GF-D8 (cell line): ENCODE measurements at places on chromosomes 2 and 18.

DNA sequence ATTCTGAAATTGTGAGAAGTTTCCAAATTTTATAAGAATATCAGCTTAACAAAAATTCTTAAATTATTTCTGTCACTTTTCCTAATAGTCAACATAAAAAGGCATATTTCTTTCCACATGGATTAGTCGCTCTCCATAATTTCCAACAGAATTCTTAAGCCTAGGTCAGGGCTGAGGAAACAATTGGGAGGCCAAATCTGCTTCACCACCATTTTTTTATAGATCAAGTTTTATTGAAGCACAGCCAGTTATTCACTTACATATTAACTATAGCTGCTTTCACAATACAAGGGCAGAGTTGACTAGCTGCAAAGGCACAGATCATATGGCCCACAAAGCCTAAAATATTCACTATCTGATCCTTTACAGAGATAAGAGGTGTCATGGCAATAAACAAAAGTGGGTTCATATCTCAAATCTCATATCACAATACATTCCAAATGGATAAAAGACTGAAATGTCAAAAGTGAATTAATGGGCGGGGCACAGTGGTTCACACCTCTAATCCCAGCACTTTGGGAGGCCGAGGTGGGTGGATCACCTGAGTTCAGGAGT, 18.7 kb downstream of the MEMO1 start:
- DNase-seq, result no peak

DNA sequence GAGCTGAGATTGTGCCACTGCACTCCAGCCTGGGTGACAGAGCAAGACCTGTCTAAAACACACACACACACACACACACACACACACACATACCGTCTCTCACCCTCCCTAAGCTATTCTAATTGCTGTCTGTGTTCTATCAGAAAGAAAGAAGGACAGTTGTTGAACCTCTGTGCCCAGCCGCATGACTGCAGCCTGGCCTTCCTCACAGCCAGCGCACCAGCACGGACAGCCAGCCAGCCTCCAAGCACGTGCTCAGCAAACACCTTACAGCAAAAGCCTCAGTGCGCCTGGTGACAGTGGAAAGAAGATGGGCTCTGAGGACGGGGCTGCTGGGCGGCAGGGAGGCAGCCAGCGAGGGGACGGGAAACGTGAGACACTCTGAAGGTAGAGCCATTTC, 58.0 kb downstream of the ZNF516 start:
- DNase-seq, result no peak

DNA sequence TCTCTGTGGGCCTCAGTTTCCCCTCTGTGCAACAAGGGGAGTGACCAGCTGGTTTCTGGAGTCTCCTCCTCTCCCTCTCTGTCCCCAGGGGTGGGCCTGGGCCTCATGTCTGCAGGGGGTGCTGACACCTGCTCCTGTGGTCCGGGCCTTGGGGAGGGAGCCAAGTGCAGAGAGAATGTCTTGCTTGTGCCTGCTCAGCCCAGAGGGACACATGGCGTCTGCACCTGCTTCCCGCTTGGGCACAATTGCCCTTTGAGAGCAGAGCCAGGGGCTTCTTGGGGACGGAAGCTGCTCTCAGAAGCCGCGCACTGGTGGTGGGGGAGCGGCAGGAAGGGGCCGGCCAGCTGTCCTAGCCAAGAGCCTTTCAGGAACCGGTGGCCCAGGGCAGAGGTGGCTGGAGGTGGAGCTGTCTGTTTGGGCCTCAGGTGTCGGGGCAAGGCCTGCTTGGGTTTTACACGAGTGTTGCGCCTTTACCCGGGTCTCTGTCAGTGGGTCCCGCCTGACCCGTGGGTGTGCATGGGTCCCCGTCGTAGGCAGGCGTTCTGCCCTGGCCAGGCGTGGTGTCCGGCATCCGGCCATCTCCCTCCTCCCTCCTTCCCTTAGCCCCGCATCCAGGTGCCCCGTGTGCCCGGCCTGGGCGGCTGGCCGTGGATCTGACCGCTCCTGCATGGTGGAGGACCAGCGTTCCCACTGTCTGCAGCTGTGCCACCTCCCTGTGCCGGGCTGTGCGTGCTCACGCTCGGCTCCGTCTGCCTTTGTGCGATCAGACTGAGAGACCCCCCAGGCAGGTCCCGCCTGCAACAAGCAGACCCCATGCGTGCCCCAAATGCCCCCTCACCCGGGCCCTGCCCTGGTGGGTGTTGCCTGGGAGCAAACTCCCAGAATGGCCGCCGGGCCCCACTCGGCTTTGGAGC, 4.0 kb downstream of the NEU4 start:
- DNase-seq, result no peak

GRCh38 chr2:42827647-42828486, 35.5 kb upstream of the HAAO start:
- DNase-seq, result peak; percentile 28

- no peak for DNase-seq
Observed at GRCh38 chr2:235863414-235863813, 304.8 kb downstream of the GBX2 start.

DNA sequence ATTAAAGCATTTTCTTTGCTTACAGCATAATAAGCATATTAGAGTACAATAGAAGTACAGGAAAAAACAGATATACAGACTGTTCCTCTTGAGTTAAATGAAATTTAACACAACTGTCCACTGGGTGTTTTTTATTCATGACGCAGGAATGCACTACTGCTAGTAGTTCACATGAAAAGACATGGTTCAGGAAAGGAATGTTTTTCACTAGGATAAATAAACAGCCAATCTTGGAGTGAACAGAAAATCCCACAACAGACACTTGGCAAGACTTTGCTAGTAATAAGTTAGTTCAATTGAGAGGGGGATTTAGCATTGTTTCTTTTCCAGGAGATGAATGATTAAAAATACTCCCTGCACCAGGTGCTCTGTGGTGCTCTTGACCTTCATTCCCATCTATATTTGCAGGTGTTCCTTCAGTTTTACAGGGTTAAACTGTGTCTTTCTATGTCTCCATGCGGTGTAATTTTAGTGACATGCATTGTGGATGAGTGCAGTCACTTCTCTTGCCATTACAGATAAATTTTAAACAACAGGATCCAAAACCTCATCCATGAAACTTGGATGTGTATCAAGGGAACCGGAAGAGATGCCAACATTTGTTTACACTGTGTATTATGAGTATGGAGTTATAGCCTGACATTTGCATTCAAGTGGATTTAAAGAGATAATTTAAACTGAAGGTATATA, 796.6 kb downstream of the DSC3 start:
- DNase-seq, result no peak

GRCh38 chr2:78063246-78064020, 541.3 kb upstream of the LRRTM4 start:
- no peak for DNase-seq

DNA sequence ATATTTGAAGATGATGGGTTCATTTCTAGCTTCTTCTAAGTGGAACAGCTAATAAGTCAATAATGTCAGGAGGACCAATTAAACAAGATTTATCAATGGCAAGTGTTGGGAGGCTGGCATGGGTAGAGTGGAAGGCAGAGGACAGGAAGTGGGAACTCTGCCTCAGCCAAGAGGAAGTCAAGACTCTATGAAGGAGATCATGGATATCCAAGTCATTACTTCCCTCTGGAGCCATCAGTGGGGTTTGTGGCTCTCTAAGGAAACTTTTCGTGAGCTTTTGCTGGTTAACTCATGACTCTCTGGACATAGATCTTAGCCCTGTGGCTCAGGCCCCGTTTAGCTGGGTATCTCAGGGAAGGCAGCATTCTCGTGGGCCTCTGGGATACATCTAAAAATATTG, 410.4 kb upstream of the ID2 start:
- DNase-seq, result no peak

GRCh38 chr2:34121076-34121475, 522.0 kb upstream of the FAM98A start:
- no peak for DNase-seq

GRCh38 chr2:168157926-168158325, 89.5 kb downstream of the STK39 start:
- DNase-seq, result no peak

- DNase-seq, result no peak
Observed at GRCh38 chr2:205975082-205975949, 110.7 kb downstream of the INO80D start.

- no peak for DNase-seq
Observed at GRCh38 chr2:3200420-3200939, 177.1 kb downstream of the EIPR1 start.

DNA sequence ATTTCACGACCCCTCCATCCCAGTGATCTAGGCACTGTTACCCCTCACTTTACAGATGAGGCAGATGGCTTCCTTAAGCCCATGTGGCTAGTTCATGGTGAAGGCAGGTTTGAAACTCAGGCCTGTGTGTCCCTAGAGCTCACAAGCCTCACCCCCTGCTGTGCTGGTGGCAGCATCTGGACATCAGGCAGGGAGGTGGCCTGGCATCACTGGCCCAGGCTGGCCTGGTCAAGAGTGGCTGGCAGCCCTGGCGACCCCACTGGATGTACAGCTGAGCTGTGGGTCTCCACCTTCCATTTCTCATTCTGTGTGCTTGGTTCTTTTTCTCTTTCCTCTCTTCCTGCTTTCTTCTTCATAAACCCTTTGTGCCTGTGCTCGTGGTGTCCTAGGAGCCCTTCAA, 56.3 kb downstream of the BOLA3 start:
- DNase-seq, result no peak
